ENCODE measurements at places on chromosomes 5 and 9.

GRCh38 chr9:37210737-37211523 is 90.6 kb downstream of the ZCCHC7 start:
- DNase-seq, result no peak

DNA sequence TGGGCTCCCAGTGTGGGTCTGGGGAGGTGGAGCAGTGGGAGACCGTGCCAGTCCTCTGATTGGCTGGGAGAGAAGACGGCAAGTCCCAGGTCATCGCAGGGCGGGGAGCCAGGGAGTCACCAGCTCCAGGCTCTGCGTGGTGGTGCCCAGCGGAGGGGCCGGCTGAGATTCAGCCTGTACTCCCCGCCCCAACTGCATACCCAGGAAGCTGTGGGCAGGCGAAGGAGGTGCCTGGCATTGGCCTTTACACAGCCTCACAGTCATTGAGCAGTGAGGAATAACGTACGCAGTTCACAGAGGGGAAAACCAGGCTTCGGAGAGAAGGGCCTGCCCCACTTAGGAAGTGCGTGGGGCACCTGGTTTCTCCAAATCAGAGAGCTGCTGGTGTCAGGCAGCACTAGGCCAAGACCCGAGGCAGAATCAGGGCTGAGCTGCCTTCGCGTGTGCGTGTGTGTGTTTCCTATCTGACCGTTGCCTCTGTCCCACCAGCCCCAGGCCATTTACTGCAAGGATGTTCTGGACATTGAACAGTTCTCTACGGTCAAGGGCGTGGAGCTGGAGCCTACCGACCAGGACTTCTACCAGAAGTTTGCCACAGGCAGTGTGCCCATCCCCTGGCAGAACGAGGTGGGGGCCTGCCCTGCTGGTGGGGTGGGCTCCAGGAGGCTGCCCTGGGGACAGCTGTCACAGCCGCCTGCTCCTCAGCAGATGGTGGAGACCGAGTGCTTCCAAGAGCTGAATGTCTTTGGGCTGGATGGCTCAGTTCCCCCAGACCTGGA is 6.2 kb upstream of the PRR7 start:
- DNase-seq, result no peak

DNA sequence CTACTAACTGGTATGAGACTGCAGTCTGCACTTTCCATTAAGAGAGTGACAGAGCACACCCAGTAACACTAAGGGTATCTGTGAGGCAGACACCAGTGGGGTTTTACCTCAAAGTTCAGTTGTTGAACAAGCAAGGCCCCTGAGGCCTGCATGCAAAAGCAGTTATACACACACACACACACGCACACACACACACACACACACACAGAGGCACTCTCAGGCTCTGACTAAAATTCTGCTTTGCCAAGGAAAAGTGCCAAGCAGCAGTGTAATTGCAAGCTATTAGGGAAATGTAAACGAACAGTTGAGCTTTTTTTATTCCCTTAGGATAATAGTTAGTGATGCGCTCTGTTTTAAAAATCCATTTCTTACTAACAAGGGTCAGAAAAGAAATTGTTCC is 377.1 kb downstream of the SPOCK1 start:
- no peak for DNase-seq

- DNase-seq, result no peak
Observed at GRCh38 chr5:83374547-83374946, 97.0 kb upstream of the VCAN start.

GRCh38 chr9:71518045-71518827 is 250.1 kb downstream of the CEMIP2 start:
- DNase-seq, result no peak

DNA sequence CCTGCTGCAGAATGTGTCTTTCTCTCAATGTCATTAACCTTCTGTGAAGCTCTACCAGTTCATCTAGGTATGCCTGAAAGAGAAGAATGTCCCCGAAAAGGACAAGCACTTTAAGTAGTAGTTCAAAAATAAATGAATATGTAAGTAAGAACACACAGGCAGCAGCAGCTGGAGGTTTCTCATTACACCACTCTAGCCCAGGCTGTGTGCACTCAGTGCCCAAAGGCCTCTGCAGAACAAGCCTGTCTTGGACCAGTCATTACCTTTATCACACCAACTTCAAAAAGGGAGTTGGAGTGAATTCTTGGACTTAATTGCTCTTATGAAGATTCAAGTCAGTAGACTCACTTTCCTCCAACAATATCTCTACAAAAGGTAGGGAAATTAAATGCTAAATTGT is 268.8 kb downstream of the MLLT3 start:
- no peak for DNase-seq

GRCh38 chr9:107148216-107148615 is 134.9 kb upstream of the RAD23B start:
- no peak for DNase-seq

DNA sequence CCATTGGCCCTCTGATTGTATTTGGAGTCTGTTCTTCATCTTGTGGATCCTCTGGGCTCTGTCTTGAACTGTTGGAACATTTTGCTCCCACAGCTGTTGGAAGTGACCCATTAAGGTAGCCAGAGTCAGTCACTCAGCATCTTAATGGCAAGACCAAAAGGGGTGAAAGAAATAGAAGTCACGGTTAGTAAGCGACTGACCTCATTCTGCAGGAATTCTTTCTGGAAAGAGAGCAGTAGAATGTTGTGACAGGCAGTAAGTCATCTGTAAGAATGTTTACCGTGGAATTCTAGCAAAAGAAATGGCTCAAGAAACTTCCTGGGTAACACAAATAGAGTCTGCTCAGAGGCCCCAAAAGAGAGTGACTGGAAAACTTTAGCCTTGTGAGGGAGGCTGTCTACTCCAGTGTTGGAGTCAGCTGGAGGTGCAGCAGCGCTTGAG is 28.6 kb upstream of the TNC start:
- no peak for DNase-seq

DNA sequence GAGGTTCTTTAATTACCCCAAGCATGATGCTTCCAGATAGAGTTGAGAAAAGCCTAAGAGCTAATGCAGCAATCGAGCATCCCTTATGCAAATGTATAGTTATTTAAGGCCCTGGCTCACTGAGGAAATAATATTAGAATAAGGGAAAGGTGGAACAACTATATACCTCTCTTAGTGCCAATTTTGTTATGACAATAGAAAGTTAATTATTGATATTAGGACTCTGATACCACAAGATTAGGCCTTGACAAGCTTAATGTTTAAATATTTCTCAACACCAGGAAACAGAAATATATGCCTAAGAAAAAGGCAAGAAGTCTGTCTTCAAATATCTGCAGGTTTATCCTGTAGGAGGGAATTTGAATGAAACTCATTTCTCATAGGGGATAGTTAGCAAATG is 371.0 kb downstream of the PRELID2 start:
- no peak for DNase-seq

- no peak for DNase-seq
Observed at GRCh38 chr9:82810915-82811314, 252.0 kb downstream of the RASEF start.

DNA sequence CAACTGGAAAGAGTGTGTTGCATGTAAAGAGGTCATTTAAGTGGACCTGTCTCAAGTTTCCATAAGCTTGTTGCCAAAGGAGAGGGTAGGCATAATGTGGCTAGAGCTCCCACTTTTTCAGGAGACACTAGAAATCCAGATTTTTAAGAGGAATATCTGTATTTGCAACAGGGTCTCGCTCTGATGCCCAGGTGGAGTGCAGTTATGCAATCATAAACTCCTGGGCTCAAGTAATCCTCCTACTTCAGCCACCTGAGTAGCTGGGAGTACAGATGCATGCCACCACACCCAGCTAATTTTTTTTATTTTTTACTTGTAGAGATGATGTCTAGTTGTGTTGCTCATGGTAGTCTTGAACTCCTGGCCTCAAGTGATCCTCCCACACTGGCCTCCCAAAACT is 183.5 kb downstream of the NIPBL start:
- no peak for DNase-seq

- DNase-seq, result no peak
Observed at GRCh38 chr9:98108531-98109031, 10.4 kb downstream of the TRIM14 start.

- no peak for DNase-seq
Observed at GRCh38 chr5:2298781-2299180, 416.1 kb upstream of the IRX4 start.

- DNase-seq, result no peak
Observed at GRCh38 chr9:131697097-131697496, 42.8 kb downstream of the RAPGEF1 start.

- no peak for DNase-seq
Observed at GRCh38 chr5:170811719-170812118, 28.2 kb downstream of the GABRP start.

Data from NCI-H774 (cell line).